WTC11 (cell line): ENCODE measurements at places on chromosomes 1 and 21.

DNA sequence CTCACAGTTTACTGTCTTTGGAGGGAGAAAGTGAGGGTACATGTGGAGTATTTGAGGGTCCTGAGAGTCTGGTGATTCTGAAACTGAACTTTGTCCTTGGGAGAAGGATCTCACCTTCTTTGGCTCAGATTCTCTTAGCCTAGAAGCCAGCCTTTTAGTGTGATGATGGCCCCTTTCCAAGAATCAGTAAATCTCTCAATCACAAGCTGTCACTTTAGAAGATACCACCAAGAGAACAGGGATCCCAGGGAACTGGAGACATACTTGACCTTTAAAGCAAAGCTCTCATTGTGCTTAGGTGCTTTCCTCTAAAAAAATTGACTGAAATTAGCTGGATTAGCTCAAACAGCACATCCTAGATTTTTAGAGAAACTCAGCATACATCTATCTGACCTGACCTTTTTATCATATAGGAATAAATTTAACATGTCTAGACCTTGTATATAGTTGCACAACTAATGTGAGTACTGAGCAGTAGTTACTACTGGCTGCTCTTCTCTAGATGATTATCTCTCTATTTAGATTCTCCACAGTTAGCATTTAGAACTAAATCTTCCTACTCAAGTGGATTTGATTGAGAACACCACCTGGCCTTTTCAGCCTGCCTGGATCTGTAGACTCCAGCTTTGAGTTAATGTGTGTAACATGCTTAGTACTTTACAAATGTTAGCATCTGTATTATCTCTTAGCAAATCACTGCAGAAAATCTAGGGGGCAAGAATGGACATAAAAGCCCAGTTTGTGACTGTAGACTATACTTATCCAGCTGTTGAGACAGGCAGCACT, 157.7 kb downstream of the MAST2 start:
- DNase-seq, result no peak
- H3K27me3 ChIP-seq, result no peaks in the 10 kb centered on the region
- peaks cover 21% of the 10 kb centered on the region for H3K4me1 ChIP-seq
- H3K36me3 ChIP-seq, result peaks cover 31% of the 10 kb centered on the region
- no peak overlapping the region; the same call in 1 of the 2 replicates for H3K27ac ChIP-seq

- no peaks in the 10 kb centered on the region for H3K36me3 ChIP-seq
- H3K27me3 ChIP-seq, result no peaks in the 10 kb centered on the region; the same call in 1 of the 2 replicates
- no peak overlapping the region for H3K27ac ChIP-seq
- no peak for DNase-seq
- peaks cover 2% of the 10 kb centered on the region; the same call in 1 of the 2 replicates for H3K4me1 ChIP-seq
These were observed 51.0 kb downstream of the XCL1 start for GRCh38 chr1:168627370-168627769.

GRCh38 chr21:34792504-34793089, 123.8 kb downstream of the CLIC6 start:
- DNase-seq, result no peak
- peaks cover 15% of the 10 kb centered on the region for H3K4me1 ChIP-seq
- no peak overlapping the region for H3K4me3 ChIP-seq
- H3K36me3 ChIP-seq, result no peaks in the 10 kb centered on the region
- H3K27ac ChIP-seq, result no peak overlapping the region

DNA sequence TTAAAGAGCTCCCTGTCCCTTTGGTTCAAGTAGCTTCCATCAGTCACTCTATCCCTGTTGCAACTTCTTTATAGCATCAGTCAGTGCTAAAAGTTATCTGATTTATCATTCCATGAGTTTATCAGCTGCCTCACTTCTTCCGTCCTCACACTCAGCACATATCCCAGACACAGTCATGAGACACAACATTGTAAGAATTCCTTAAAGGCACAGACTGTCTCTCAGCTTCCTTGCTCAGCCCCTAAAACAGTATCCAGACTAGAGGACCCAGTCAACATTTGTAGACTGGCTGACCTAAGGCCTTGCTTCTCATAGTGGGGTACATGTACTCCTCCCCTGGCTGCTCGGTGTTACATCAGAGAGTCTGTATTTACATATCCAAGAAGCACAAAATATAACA, 164.9 kb upstream of the ADGRL2 start:
- H3K4me3 ChIP-seq, result no peak overlapping the region
- H3K27me3 ChIP-seq, result peaks cover 2% of the 10 kb centered on the region; the same call in 1 of the 2 replicates
- no peaks in the 10 kb centered on the region for H3K36me3 ChIP-seq
- H3K4me1 ChIP-seq, result no peaks in the 10 kb centered on the region

DNA sequence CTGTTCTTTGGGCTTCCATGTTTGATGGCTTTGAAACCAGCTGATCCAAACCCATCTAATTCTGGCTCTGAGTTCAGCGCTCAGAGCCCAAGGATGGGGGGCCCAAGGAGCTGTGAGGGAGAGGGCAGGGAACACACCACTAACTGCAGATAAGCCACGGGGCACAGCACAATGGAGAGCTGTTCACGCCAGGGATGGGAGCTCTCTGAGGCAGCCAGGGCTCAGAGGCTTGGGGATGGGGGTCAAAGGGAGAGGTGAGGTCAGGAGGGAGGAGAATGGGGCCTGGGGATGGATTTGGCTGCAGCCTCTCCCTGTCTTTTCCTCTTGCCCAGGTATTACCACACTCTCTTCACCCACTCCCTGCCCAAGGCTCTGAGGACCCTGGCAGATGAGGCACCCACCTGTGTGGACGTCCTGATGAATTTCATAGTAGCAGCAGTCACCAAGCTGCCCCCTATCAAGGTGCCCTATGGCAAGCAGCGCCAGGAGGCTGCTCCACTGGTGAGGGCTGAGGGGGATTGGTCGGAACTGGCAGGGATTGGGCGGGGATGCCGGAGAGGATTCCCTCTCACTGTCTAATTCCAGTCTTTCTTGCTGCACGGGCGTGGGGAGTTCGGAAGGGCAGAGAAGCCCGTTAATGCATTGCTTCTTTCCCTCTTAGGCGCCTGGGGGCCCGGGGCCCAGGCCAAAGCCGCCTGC, 11.3 kb downstream of the SLC30A2 start:
- peaks cover 10% of the 10 kb centered on the region for H3K4me1 ChIP-seq
- H3K4me3 ChIP-seq, result peak overlapping the region; percentile 94
- peaks cover 54% of the 10 kb centered on the region for H3K27me3 ChIP-seq
- no peak for DNase-seq
- no peak overlapping the region for H3K27ac ChIP-seq

- H3K4me3 ChIP-seq, result no peak overlapping the region
- no peak overlapping the region for H3K27ac ChIP-seq
- H3K4me1 ChIP-seq, result peaks cover 26% of the 10 kb centered on the region
- H3K27me3 ChIP-seq, result no peaks in the 10 kb centered on the region
These were observed 149.8 kb upstream of the PALMD start for GRCh38 chr1:99496067-99496466.

GRCh38 chr1:47763591-47764171, 233.5 kb downstream of the TRABD2B start:
- H3K27me3 ChIP-seq, result peaks cover 7% of the 10 kb centered on the region
- no peak for DNase-seq
- H3K27ac ChIP-seq, result no peak overlapping the region
- H3K4me1 ChIP-seq, result no peaks in the 10 kb centered on the region
- H3K4me3 ChIP-seq, result no peak overlapping the region
